Fibroblast of pulmonary artery (primary cell): ENCODE measurements at places on chromosomes 3 and 15.
A peak's percentile ranks its signal among the peaks of the same experiment; 100 is the strongest.

GRCh38 chr3:176870451-176870850 is 326.8 kb downstream of the TBL1XR1 start:
- DNase-seq, result no peak

GRCh38 chr15:75200765-75201615 is 692 bp upstream of the C15orf39 start:
- peak; percentile 29 for DNase-seq

- DNase-seq, result no peak
These were observed 16.2 kb downstream of the C3orf62 start for GRCh38 chr3:49260806-49261324.

DNA sequence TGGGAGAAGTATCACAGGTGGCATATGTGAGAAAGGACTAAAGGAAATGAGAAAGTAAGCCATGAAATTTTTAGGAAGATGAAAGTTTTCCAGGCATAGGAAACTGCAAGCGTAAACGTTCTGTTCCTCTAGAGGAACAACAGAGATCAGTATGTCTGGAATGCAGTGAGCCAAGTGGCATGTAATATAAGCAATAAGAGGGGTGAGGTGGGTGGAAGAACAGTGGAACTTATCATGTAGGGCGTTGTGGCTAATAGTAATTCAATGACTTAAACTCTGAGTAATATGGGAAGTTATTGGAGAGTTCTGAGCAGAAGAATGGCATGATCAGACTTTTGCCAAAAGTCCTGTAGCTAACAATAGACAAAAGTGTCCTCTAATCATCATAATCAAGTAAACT is 902.9 kb downstream of the EPHA3 start:
- DNase-seq, result peak; percentile 82

GRCh38 chr3:178036451-178037144 is 499.6 kb upstream of the KCNMB2 start:
- peak; percentile 36 for DNase-seq

DNA sequence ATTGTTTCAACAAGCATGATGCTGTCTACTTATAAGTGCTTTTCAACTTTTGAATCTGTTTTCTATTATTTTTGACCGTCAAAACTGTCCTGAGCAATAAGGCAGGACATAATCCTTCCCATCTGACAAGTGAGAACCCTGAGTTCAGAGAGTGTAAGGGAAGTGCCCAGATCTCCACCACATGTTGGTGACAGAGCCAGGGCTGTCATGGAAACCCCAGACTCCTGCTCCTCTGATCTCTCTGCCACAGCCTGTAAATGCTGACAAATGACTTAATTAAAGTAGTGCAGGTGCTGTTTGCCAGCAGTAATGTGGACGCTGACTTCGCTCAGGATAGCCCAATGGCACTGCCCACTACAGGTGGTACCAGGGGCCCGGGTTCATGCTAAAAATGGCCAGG is 40.3 kb downstream of the SPSB4 start:
- no peak for DNase-seq

GRCh38 chr3:162141272-162141791 is 644.7 kb downstream of the OTOL1 start:
- peak; percentile 73 for DNase-seq

DNA sequence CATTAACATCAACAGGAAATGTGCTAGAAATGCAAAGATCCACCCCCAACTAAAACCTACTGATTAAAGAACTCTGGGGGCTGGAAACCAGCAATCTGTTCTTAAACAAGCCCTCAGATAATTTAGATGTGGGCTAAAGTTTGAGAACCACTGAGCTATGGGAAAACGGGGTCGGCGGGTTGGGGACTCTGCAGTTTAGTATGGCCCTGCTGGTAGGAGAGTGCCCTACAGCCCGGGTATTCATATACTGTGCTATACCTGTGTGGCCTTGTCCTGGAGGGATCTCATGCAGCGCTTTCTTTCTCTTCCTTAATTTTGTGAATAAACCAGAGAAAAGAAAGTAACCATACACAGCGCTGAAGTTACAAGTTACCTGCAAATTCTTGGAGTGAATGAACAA is 189.7 kb upstream of the GBE1 start:
- no peak for DNase-seq

DNA sequence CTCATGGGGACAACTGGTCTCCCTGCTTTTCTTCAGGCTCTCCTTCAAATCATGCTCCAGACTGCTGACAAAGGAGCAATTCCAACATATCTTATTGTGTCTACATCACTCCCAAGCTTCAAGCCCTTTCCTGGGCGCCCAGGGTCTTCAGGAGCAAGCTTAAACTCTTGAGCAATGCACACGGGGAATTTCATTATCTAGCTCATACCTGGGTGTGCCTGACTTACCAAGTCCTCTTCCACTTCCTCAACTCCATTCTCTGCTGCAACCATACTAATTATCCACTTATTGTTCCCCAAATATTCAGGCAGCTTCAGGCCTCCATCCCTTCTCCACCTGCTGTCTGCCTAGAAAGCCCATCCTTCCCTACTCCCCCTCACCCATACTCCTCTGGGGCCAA is 50.6 kb downstream of the B3GNT5 start:
- no peak for DNase-seq

GRCh38 chr15:66886241-66886675 is 179.1 kb upstream of the SMAD3 start:
- DNase-seq, result no peak

GRCh38 chr3:115788921-115789470 is 165.7 kb downstream of the GAP43 start:
- DNase-seq, result peak; percentile 78

DNA sequence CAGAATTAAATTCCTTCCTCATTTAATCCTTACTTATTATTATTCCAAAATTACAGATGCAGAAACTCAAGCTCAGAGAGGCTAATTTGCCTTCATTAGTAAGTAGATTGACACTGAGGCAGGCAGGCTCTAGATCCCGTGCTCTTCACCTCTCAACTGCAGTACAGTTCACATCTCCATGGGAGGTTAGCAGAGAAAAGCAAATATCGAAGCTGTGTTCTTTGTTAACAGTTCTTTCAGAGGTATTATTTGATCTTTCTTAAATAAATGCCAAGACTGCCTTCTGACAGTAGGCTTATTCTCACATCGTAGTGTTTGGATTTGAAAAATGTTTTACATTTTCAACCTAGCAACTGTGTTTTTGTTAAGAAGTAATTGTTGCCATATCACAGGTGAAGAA is 15.9 kb upstream of the FAH start:
- no peak for DNase-seq

DNA sequence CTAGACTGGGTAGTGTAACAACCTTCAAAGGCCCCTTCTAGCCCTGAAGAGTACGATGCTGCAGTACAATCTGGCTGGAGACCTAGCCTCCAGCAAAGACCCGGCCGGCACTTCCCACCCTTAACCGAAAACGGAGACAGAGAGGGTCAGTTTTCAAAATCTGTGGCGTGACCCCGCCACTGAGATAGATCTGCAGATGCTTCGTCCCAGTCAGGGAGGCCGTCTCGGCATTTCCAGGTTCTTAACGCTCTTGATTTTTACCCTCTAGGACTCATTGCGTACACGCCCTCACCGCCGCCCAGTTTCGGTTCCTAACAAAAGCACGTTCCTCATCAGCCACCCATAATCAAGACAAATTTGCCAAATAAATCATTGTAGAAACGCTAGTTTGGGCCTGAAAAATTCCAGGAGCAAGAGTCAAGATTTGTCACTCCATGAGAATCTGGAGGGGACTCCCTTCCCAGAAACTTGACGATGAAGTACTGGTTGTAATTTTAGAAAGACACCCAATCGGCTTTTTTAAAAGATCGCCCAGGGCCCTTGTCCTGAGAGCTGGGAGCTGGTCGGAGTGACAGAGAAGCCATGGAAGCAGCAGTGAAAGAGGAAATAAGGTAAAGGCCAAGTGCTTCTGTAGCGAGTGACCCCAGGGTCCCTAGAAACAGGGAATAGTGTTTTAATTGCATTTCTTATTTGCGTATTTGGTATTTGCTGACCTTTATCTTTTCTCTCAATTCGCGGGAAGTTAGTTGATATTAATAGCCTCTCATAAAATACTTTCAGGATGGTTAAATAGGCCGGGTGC is 868 bp upstream of the TMEM87A start:
- DNase-seq, result peak; percentile 59

- DNase-seq, result no peak
These were observed 26.3 kb upstream of the CCDC39 start for GRCh38 chr3:180705619-180706018.
